PC-9 (cell line): ENCODE measurements at places on chromosomes 6 and 20. TPM values are rescaled to one million over a fixed set of nuclear protein-coding genes. Genes with fewer than 3 reads are reported as not detected.

Gene SLC17A9
- total RNA-seq: 0.20 and 0.22 TPM in 2 replicates

- DNase-seq: no peak
Observed at GRCh38 chr20:64065062-64065973, 2.3 kb downstream of the TCEA2 start.

Gene HLA-DQA1
- total RNA-seq: not detected in 2 replicates

Gene HLA-DRB1
- 2.3 and 3.1 TPM in 2 replicates for total RNA-seq

DNA sequence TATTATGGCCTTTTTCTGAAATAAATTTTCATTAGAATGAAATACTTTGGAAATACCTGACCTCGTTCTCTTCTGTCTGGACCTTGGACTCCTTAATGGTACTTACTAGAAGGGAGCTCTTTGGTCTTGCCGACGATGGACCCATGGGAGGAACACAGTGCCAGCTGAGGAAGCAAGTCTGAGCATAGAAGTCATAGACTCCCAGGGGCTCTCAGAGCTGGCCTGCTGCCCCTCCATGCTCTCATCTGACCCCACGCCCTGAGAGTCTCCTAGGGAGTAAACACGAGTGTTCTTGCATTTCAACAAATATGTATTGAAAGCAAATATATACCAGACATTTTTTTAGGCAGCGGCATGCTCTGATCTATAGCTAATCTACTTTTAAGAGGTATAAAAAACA lies 87.8 kb downstream of the PLEKHG1 start:
- DNase-seq: no peak

DNA sequence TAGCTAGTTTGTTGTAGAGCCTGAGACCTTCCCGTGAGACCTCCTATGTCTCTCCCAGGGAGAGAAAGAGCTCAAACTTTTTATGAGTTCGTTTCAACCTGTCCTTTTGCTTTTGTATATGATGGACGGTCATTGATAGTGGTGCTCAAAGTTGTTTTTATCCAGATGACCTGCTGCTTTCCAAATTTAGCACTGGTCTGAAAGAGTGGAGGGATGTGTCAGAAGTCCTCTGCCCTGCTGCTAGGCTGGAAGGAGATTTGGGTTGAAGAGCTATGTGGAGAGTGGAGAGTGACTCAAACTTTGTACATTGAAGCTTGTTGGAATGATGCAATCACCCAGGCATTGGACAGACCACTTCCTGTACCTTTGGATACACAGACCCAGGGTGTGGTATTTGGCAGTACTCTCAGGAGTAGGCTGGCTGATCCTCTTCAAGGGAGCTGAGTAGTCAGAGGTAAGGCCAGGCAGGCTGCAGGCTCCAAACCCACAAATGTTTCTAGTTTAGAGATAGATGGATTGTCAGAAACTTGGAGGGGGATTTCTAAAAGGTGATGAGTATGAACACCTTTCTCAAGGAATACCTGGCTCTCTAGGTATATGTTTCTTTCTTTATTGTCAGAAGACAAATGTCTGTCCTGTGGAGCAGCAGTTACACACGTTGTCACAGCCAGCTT lies 49.4 kb upstream of the RREB1 start:
- peak; percentile 95 for DNase-seq

Gene BCAS1
- 3.9 and 4.0 TPM in 2 replicates for total RNA-seq

Gene RBM24
- total RNA-seq: 0.72 and 0.85 TPM in 2 replicates

DNA sequence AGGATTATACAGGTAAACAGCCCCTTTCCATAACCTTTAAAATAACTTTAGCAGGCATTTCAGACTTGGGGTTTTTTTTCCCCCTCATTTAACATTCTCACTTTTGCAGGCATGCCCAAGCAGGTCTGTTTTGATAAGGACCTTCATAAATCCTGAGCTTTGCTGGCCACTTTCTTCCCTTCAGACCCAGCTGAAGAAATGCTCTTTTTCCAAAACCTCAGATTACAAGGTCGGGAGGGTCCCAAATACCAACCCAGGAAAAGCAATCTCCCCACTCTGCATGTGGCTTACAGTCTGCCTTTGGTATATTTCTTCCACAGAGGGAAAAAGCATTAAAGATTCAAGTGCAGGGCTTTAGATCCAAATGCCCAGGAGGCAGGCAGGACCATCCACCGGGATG lies 6.8 kb downstream of the NFATC2 start:
- DNase-seq: no peak
